Activated gamma-delta T cell (primary cell): ENCODE measurements at places on chromosomes 5 and 9.

DNA sequence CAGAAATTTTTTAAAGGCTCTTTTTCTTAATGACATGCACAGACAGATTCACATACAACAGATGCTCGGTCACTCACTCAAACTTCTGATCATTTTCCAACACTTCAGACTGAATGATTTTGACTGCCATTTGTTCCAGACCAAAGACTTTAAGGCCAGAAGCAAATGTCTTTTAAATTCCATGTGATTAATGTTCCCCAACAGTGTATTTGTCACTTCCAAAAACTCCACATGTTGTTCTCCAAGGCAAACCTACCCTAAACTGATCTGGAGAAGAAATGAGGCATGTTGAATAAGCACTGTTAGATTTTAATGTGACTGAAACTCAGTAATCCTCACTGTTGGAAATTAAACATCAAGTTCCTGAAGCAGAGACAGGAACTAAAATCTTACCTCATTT is 366.7 kb downstream of the GABRG2 start:
- DNase-seq, result no peak

DNA sequence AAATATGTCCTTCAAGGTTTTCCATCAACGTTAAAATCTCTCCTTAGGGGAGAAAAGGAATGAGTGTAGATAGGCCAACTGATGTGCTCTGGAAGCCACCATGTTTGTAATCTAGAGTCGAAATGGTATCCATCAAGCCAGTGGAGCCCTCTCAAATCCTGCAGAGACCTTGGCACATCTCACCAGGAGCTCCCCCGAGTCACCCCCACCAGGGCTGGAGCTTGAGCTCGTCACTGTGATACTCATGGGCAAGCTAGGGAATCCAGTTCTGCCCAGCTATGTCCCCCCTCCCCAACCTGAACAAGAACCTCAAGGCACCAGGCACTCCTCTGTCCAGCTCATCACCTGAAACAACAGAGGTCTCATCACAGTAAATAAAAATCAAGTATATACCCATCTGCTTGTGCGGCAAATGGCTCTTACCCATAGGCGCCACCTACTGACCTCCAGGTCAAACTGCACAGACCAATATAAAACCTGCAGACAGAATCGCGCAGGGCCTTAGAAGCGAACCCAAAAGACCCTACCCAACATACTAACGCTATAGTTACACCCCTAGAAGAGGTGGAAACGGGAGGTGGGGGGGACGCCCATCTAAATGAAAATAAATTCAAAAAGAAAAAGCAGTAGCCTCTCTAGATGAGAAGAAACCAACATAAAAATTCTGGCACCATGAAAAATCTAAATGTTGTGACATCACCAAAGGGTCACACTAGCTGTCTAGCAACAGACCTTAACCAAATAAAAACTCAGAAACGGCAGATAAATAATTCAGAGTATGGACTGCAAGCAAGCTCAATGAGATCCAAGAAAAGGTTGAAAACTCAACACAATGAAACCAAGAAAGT is 75.0 kb downstream of the TTC39B start:
- DNase-seq, result no peak

- DNase-seq, result no peak
These were observed 447.9 kb upstream of the SGCD start for GRCh38 chr5:155878991-155879575.

DNA sequence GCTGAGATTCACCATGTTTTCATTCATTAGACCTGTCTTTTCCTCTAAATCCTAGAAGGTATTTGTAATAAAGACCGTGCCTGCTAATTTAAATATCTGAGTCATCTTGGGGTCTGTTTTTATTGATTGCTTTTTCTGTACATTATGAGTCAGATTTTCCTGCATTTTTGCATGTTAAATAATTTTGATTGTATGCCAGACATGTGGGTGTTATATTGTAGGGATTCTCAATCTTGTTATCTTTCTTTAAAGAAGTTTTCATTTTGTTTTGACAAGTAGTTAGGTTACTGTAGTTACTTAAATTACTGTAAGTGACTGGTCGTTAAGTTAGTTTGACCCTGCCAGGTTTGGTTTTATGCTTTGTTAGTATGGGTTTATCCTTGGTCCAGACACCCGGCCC is 35.1 kb downstream of the EXOSC2 start:
- DNase-seq, result no peak

DNA sequence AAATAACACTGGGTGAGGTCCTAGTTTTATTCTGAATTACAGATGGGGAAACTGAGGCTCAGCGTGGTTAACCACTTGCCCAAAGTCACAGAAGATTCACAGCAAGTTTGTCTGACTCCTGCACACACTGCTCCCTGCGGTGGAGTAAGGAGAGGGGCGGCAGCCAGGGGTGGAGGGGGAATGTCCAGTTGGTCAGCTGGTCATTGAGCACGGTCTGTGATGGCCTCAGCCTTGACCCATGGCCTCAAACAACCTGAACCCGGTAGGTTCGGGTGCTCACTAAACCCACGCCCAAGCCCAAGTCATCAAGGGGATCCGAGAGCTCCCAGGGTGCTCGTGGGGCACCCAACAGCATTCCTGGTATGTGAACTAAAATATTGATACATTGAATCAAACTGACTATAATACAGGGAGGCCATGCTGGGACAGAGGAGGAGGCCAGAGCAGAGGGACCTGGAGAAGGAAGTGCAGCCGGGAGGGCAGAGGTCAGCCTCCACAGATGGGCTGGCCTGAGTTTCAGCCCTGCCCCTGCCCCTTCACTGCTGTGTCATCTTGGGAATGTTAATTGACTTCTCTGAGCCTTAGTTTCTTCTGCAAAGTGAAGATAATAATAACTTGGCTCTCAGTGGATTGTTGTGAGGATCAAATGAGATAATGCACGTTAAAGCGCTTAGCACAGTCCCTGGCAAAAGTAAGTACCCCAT is 3.6 kb upstream of the IL17B start:
- DNase-seq, result no peak

- no peak for DNase-seq
These were observed 12.9 kb downstream of the GRXCR2 start for GRCh38 chr5:145859897-145860296.

GRCh38 chr9:136590821-136591752 is 45.2 kb upstream of the NOTCH1 start:
- DNase-seq, result no peak

- DNase-seq, result no peak
These were observed 128.5 kb upstream of the FAM174A start for GRCh38 chr5:100406640-100407039.

GRCh38 chr9:8686516-8686915 is 886.9 kb upstream of the DMAC1 start:
- no peak for DNase-seq

GRCh38 chr9:79257228-79257781 is 314.5 kb upstream of the TLE4 start:
- no peak for DNase-seq

DNA sequence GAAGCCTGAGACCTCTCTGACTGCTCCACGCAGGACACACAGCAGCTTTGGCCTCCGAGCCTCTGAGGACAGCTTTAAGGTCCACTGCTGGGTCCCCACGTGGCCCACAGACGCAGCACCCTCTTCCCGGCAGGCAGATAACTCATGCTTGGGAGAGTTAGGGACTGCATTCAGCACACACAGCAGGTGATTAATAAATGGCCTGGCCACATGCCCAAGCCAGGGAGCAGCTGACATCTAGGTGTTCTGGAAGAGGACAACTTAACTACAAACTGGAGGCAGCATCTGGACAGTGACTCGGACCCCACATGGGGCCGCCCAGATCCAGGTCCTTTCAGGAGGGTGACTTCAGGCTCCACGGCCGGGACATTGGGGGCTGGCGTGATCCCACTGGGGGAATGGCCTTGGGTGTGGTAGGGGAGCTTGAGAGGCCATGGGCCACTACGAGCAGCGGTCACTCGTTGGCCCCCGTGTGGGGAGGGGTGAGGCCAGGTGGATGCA is 11.3 kb downstream of the NINJ1 start:
- no peak for DNase-seq

GRCh38 chr5:75363726-75364495 is 26.9 kb downstream of the HMGCR start:
- DNase-seq, result no peak

- DNase-seq, result no peak
These were observed 15.6 kb upstream of the IRF1 start for GRCh38 chr5:132506094-132506692.

GRCh38 chr5:77867194-77867691 is 91.1 kb upstream of the TBCA start:
- no peak for DNase-seq

GRCh38 chr9:135976944-135977343 is 15.8 kb upstream of the UBAC1 start:
- no peak for DNase-seq

- no peak for DNase-seq
These were observed 3.3 kb upstream of the TTC39B start for GRCh38 chr9:15310107-15310850.

- no peak for DNase-seq
These were observed 400 bp downstream of the KDM4C start for GRCh38 chr9:6758248-6758497.

DNA sequence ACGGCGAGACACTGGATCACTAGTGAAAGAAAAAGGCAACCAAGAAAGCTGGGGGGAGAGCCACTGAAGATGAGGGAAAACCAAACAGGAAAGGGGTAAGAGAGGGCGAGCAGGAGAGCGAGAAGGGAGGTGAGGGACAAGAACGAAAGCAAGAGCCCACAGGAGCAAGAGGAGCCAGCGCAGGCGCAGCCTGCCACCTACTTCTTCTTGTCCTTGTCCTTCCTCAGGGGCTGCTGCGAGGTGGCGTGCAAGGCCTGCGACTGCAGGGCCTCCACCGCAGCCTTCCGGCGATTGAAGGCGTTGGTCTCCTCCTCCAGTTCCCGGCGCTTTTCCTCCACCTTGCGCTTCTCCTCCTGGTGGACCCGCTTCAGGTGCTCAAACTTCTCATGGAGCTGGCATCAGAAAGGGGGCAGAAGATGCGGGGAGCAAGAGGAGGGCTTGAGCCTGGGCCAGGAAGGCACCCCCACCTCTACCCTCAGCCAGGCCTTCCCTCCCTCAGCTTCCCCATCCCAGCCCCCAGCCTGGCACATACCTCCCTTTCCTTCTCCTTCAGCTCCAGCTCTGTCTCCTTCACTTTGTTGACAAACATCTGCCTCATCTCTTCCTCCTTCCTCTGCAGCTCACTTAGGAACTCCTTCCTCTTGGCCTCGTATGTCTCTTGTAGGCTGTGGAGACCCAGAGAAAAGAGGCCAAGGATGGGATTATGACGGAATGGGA is 13.5 kb downstream of the CCNI2 start:
- DNase-seq, result no peak

- no peak for DNase-seq
These were observed 160.8 kb upstream of the KLF4 start for GRCh38 chr9:107650321-107650720.

- no peak for DNase-seq
These were observed 18.0 kb downstream of the ORM2 start for GRCh38 chr9:114347675-114348074.

DNA sequence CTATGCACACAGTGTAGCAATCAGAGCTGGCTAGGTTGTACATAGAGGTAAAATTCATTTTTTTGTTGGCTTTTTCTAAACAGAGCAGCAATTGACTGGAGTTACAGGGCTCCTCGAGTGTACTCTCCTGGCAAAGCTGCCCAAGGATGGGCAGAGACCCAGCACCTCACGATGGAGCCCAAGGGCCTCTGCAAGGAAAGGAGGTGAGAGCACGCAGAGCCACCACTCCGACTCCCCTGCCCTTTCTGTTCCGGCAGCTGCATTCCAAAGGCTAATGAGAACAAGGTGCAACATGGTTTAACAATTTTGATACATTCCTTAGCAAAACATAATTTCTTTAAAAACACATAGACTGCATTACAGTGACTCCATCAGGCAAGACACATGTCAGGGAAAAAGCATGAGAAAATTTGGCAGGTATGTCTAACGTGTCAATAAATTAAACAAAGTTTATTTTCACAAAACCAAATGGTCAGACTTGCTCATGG is 47.5 kb downstream of the SAXO1 start:
- DNase-seq, result no peak

DNA sequence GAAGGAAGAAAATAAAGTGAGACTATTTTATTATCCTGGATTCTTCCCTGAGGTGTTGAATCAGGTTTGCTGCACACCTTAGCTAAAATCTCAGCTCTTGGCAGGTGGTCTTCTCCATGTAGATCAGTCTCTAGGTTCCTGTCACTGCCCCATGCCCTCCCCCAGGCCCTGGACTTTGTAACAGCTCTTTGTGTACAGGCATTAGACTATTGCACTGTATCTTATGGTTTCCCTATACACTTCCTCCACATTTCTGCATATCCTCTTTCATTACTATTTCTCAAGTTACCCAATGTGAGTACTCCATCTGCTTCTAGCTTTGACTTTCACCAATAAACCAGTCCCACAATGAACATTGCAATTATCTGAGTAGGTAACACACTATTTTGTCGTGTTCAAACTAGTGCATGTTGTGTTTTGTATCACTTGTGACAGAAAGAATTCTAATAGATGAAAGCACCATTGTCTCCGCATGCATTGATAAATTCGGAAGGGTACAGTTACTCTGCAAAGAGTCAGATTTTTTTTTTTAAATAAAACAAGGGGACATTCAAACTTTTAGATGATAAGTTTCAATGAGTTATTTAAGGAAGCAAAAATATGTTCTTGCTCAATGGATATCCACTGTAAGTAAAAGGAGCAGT is 1348.7 kb upstream of the C9orf72 start:
- no peak for DNase-seq

DNA sequence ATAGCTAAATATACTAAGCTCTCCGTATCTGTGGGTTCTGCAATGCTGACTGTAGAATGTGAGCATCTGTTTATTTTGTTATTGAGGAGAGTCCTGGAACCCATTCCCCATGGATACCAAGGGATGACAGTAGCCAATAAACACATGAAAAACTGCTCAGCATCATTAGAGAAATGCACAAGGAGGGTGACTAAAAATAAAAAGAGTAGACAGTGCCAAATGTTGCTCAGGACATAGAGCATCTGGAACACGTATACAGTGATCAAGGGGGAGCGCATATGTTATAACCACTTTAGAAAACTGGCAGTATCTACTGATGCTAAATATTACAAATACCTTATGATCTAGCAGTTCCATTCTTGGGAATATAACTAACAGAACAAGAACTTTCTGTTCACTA is 31.0 kb downstream of the MARCHF6 start:
- DNase-seq, result no peak

DNA sequence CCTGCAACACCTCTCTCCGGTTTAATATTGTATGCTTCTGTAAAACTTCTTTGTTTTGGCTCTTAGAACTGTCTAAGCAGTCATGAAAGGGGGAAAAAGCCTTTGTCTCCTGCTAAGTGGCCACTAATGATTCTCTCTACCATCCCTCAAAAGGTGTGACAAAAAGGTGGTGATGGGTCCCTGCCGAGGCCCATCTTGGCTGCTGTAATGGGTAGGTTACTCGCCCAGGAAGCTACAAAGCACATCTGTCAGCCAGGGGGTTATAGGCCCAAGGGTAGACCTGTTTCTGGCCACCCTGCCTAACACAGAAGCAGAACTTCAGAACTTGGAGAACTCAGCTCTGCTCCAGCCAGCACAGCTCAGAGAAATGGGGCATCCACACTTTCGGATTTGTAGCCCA is 1.6 kb downstream of the FAM219A start:
- DNase-seq, result no peak
